ENCODE measurements at places on chromosomes 5 and 9.
A peak's percentile ranks its signal among the peaks of the same experiment; 100 is the strongest.

DNA sequence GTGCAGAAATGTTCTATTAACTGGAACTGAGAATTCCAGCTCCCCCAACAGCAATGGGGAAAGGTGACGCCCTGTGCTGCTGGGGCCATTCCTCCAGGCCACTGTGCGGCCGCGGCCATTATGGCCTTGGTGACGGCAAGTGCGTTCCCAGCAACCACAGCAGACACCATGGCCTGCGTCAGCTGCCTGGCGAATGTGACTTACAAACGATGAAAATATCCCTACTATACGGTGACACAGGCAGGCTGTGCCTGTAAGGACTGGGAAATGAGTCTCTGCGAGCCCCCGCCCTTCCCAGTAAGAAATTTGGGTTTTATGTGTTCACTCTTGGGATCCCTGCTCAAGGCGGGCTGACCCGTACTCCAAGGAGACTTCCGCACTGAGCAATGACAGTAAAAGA, 20.6 kb downstream of the CLPTM1L start:
- no peak for DNase-seq

DNA sequence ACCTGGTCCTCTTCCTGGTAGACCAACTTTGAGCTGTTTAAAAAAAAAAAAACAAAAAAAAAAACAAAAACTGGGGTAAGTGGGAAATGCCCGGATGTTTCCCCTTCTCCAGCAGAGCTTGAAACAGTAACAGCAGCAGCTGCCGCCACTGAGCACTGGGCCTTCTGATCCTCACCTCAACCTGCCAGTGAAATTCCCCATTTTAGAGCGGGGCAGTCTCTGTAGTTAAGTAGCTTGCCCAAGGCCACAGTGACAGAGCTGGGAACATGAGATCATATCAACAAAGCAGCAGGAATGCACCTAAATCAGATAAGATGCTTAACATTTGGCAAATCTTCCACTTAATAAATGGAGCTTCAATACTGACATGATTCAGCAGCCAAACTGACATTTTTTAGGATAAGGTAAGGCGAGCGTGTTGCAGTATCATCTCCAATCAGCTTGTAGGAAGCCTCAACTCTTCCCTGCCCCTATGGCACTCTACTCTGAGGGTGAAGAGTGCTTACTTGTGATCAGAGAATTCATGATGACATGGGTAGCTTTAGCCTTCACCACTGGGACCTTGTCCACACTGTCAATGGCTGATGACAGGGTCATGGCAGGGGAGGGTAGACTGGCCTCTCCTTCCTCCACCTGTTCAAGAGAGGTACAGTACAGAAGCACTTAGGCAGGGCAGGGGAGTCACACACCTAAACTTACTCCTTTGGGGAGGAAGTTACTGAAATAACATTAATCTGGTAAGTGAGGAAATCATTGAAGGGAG, 9.3 kb downstream of the KIAA1191 start:
- no peak for DNase-seq

DNA sequence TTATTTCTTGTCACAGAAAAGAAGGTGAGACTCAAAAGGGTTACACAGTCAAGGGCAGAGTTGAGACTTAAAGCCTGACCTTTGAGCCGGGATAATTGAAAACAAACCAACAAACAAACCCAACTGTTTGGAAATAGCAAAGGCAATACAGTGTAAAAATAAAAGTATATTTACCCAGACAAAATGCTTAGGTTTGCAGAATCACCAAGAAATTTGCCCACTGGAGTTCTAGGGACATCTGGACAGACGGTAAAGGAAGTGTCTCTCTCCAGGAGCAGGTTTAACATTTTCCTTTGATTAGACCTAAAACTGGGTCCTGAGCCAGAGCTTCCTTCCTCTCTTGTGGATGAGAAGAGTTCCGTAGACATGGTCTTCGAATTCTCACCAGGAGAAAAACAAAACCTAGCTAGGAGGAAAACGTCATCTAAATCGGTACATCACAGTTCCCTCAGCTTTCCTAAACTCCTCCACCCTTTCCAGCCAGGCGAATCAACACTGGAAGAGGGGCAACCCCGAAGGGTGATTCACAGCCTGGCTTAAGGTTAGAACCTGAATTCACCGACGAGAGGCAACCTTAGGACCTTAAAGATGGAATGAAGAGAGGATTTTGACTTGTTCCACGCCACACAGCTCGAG, 673 bp downstream of the CDC25C start:
- DNase-seq, result no peak

GRCh38 chr9:128892221-128892921, 10.4 kb downstream of the LRRC8A start:
- no peak for DNase-seq

DNA sequence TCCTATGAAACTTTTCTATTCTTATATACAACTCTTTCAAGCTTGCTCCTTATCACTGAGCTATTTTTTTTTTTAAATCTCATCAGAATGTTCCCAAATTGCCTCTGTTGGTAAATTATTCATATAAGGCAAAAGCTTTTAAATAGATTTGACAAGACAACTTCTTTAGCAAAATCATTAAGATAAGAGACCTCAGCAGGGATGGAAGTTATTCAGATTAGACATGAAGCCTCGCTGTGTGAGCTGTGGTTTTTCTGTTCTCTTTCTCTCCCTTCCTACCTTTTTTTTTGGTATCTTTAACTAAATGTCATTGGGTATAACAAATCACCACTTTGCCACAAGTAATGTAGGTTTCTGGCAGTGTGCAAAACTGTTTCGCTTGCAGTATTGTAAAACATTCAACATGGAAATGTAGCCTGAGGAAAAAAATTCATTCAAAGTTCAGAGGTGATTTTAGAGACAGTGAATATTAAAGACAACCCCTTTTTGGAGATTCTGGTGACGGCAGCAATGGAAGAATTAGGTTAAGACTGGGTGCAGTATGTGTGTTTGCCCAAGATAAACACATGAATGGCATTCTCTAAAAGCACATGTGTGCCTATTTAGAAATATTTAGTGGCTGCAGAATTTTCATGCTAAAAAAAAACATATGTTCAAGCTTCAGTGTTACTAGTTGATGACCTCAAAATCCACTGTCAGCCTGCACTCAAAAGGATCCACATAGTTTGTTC, 467.1 kb downstream of the ZNF608 start:
- DNase-seq, result no peak

- DNase-seq, result no peak
Observed at GRCh38 chr5:11261241-11261640, 500.2 kb upstream of the DAP start.

- no peak for DNase-seq
Observed at GRCh38 chr9:129899620-129900019, 64.4 kb downstream of the USP20 start.

- no peak for DNase-seq
Observed at GRCh38 chr9:128362774-128363173, 8.4 kb upstream of the URM1 start.

DNA sequence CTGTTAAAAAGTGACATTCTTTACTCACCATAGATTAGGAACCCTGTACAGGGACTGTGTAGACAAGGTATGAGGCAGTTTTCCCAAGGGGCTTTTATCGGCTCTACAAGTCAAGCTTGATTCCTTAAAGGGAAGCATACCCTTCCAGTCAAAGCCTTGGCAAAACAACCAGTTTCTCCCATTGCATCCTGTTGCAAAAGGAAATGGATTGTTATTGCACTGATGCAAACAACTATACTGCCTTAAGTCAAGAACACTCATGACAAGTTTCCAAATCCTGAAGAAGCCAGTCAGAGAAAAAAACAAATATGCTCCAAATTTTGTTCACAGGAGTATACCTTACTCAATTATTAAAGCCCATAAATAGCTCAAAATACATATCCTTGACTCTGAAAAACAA, 67.5 kb downstream of the RGMB start:
- DNase-seq, result no peak

DNA sequence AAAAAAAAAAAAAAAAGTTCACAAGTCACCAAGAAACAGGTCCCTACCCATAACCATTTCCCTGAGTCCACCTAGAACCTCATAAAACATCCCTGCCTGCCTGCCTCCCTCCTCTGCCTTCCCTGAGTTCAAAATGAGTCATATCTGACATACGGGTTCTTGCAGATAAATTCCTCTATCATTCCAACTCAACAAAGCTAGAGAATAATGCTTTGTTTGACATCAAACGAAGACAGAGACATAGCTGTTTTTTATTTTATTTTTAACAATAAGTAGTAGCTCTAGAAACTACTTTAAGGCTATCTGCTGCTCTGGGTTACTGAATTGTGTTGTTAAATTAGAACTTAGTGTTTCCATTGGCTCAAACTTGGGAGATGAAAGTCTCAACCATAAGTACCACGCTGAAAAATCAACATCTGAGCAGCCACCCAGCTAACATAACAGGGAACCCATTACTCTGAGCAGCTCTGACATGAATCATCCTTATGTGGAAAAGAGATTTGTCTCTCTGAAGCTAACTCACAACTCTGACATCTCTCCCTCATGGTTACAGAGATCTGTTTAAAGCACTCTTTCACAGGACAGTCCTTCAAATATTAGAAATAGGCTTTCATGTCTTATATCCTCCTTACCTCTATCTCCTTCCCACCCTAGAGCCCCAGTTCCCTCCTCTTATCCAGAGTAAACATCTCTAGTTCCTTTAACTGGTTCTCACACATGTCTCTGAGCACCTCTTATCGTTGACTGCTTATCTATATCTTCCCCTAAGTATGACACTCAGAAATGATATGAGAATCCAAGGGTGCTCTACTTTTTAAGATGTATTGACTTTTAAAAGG, 12.1 kb downstream of the TMEM245 start:
- no peak for DNase-seq

- DNase-seq, result no peak
Observed at GRCh38 chr9:83582029-83582428, 40.9 kb upstream of the IDNK start.

- DNase-seq, result no peak
Observed at GRCh38 chr5:149168276-149168906, 27.1 kb downstream of the ABLIM3 start.

GRCh38 chr5:109003928-109004327, 256.2 kb downstream of the FER start:
- DNase-seq, result no peak

GRCh38 chr5:59360130-59360555, 533.4 kb downstream of the PDE4D start:
- DNase-seq, result no peak

GRCh38 chr9:81470864-81471263, 218.5 kb downstream of the TLE1 start:
- DNase-seq, result no peak

DNA sequence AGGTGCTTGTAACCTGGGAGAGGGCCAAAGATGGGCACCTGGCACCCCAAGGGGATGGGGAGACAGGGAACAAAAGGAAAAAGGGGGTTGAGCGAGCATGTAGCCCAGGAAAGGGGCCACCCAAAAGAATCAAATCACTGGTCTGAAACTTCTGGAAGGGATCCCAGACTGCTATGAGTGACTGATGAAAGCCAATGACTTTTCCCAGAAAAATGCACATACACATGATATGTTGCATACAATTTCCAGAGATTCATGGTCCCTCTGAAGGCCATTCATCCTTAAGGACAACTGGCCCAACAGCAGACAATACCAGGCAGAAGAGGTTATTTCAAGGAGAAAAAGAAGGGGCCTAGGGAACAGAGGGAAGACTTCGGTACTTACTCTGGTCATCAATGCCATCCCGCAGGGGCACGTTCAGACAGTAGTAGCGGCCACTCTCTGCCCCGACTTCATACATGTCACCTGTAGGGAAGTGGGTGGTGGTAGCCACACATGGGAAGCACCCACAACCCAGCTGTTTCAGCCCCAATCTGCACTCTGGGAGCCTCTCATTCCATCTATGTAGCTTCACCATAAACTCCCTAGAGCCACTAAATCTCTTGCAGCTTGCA, 8.4 kb downstream of the HDAC3 start:
- DNase-seq, result no peak

DNA sequence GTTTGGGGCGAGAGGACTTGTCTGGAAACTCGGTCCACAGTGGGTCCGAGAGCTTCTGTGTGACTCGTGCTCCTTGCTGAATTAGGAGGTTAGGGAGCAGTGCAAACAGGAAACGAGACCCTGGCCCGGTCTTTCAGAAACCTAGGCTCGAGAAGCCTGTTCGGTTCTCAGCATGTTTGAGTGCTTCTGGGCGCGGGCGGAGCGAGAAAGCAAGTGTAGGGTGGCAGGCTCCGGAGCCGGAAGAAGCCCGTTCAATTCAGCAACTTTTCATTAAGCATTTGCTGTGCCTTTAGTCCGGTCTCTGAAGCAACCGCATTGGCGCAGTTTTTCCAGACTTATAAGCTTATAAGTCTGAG, 547 bp downstream of the CLTA start:
- peak; percentile 79 for DNase-seq

Data from Karpas-422 (cell line).